CD8-positive, alpha-beta T cell (primary cell): ENCODE measurements at places on chromosomes 12 and 14.

- no peak for DNase-seq
Measured at GRCh38 chr14:74846968-74847665, 28.8 kb downstream of the PROX2 start.

- no peak for DNase-seq
Measured at GRCh38 chr14:38248321-38249028, 7.4 kb downstream of the CLEC14A start.

DNA sequence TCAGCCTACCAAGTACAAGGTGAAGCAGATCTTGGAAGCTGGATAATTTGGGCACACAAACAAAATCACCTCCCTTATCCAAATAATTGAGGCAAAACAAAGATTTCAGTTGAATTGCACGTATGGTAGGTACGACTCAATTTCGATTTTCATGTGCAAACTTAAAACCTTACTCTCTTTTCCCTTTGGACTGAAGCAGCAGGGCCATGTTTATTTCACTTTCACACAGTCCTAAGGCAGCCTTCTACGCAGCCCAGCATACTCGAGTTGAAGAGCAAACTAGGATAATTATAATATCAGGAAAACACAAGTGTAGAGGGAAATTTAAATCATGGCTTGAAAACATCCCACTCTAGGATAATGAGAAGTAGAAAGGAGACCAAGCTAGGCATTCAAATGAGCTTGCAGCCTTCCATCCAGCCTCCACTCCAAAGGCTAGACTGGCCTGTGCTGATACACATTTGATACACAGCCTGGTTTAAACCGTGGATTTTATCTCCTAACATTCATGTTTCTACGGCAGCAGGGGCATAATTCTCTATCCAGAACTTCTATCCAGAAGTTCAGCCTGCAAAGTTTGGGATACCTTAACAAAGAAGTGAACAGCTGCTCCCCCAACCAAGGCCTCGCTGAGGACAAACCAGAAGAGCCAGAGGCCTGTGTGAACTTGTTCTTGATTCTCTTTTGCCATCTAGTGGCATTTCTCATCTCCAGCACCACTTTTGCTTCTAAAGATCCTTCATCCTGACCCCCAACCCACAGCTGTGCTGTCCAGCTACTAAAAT lies 2.4 kb upstream of the RNASE7 start:
- no peak for DNase-seq

DNA sequence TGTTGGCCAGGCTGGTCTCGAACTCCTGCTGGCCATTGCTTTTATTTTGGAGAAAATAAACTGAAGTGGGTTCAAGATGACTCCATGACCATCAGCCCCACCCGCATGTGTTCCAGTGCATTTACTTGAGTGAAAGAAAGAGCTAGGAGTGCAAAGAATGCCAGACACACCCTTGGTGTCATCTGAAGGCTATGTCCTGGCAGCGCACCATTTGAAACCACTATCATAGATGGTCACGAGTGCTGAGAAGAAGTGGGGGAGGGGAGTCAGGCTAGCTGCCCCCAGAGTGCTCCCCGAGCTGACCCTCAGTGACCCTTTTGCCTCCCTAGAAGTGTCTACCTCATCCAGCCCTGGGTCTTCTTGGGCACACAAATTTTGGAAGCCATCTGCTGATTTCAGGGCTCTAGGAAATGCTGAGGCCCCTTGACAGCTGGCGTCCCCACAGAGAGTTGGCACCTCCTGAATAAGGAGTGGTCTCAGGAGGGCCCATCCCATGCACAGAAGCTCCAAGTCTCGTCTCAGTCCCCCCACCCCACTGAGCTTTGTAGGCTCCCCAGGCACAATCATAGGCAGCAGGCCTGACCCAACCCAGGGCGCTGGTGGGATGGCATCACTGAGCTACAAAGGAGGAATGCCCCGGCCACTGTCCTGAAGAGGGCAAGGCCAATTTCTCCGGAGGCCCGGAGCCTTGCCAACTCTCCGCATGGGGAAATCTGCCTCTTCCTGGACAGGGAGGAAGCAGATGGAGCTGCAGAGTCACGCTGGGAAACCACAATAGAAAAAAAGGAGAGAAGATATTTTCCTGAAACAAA lies 28.0 kb downstream of the PXN start:
- DNase-seq, result no peak

GRCh38 chr12:117045160-117046010 lies 53.8 kb downstream of the TESC start:
- no peak for DNase-seq

GRCh38 chr14:61765225-61765943 lies 3.2 kb downstream of the SNAPC1 start:
- no peak for DNase-seq

DNA sequence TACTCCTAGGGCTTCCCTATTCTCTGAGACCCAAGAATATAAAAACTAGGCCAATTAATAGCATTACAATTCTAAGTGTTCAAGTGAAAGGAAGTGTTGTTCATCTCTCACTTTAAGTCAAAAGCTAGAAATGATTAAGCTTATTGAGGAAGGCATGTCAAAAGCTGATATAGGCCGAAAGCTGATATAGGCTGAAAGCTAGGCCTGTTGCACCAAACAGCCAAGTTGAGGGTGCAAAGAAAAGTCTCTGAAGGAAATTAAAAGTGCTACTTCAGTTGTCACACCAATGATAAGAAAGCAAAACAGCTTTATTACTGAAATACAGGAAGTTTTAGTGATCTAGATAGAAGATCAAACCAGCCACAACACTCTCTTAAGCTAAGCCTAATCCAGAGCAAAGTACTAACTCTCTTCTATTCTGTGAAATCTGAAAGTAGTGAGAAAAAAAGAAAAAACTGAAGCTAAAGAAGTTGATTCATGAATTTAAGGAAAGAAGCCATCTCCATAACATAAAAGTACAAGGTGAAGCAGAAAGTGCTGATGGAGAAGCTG lies 68.9 kb downstream of the SLC6A15 start:
- no peak for DNase-seq

GRCh38 chr12:108845696-108846095 lies 11.7 kb downstream of the SSH1 start:
- no peak for DNase-seq

- DNase-seq, result no peak
Measured at GRCh38 chr12:128803788-128804187, 20.0 kb downstream of the SLC15A4 start.
